ENCODE measurements at places on chromosomes 4 and X. TPM values are rescaled to one million over a fixed set of nuclear protein-coding genes. Genes with fewer than 3 reads are reported as not detected.

DNA sequence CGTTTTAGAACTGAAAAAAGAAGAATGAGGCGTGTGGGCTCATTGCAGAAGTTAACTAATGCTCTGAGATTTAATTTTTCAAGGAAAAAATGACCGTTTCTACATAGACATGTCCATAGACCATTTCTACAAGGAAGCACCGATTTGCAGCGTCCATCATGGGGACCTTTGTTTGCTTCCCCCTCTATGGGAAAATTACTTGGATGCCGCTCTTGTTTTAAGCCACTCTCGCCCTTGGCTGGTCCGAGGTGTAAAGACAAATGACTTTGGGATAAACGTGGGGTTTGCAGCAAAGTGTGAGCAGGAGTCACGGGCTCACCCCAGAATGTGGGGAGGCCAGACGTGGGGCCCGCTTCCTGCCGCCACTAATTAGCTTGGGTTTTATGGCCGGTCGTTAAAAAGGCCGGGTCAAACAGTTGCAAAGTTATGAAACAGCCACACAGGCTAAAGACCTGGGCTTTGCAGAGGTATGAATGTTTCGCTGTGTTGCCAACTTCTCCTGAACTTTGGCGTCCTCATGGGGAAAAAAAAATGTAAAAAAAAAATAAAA lies 235.9 kb downstream of the SHOX start:
- H3K27ac ChIP-seq: no peak overlapping the region
- no peaks in the 10 kb centered on the region for H3K4me1 ChIP-seq
- H3K4me3 ChIP-seq: no peak overlapping the region
- no peaks in the 10 kb centered on the region for H3K36me3 ChIP-seq
- H3K27me3 ChIP-seq: no peaks in the 10 kb centered on the region

DNA sequence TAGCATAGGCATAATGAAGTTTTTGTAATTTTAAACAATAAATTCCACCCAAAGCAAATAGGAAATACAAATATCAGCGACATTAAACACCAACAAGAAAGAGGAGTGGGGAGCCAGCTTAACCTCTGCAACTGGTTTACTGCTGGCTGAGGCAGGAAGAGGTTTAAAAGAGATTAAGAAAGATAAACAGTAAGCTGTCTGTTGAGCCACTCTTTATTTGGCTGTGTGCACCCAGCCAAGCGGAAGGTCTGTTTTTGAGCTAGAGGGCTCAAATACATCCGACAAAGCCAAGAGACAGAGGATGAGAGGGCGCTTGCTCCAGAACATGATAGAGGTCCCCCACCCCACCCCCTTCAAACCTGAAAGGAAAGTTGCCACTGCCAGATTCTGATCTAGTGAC lies 191.4 kb downstream of the MGST2 start:
- no peaks in the 10 kb centered on the region for H3K4me1 ChIP-seq
- H3K36me3 ChIP-seq: no peaks in the 10 kb centered on the region

DNA sequence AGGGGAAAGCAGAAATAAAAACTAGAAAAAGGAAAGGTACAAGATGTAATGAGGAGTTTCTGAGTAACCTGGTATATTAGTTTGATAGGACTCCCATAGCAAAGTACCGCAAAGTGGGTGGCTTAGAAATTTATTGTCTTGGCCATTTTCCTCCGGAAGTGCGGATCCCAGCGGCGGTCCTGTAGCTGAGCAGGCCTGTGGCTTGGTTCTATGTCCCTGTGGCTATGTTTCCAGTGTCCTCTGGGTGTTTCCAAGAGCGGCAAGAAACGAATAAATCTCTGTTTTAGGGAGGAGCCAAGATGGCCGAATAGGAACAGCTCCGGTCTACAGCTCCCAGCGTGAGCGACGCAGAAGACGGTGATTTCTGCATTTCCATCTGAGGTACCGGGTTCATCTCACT lies 44.0 kb upstream of the LDB2 start:
- H3K36me3 ChIP-seq: no peaks in the 10 kb centered on the region
- no peak for DNase-seq
- H3K27me3 ChIP-seq: no peaks in the 10 kb centered on the region

- peak; percentile 22 for DNase-seq
- no peaks in the 10 kb centered on the region for H3K36me3 ChIP-seq
- H3K27ac ChIP-seq: no peak overlapping the region
- no peaks in the 10 kb centered on the region for H3K4me1 ChIP-seq
Observed at GRCh38 chr4:7240306-7240705, 48.0 kb downstream of the SORCS2 start.

GRCh38 chr4:88320780-88321373 lies 36.5 kb upstream of the PPM1K start:
- no peak overlapping the region for H3K4me3 ChIP-seq
- H3K27ac ChIP-seq: no peak overlapping the region
- no peaks in the 10 kb centered on the region for H3K27me3 ChIP-seq
- H3K36me3 ChIP-seq: no peaks in the 10 kb centered on the region

GRCh38 chr4:89712827-89713226 lies 124.1 kb downstream of the SNCA start:
- no peaks in the 10 kb centered on the region for H3K4me1 ChIP-seq
- no peaks in the 10 kb centered on the region for H3K36me3 ChIP-seq
- H3K27me3 ChIP-seq: no peaks in the 10 kb centered on the region
- DNase-seq: no peak
- H3K4me3 ChIP-seq: no peak overlapping the region
- no peak overlapping the region for H3K27ac ChIP-seq

- DNase-seq: no peak
- peak overlapping the region; percentile 37 for H3K27ac ChIP-seq
- H3K36me3 ChIP-seq: peaks cover 22% of the 10 kb centered on the region
- no peaks in the 10 kb centered on the region for H3K27me3 ChIP-seq
- peaks cover 19% of the 10 kb centered on the region for H3K4me1 ChIP-seq
Observed at GRCh38 chr4:40462326-40462725, 127.2 kb downstream of the CHRNA9 start.

DNA sequence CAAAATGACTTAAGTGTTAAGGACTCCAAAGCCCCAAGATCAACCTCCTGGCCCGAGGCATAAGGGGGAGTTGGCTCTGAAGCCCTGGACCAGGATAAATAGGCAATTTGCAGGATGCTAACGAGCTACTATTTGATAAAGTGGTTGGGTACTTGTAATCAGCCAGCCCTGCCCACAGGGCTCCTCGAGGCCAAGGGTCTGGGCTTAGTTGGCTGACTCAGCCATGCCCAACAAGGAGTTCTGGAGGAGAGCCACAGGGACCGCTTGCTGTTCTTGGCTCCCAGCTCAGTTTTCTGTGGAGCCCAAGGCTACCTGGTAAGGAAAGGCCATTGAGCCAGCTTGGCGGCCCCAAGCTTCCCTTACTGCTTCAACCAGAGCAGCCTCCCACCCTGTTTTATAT lies 7.8 kb downstream of the HMGB3 start:
- H3K4me3 ChIP-seq: no peak overlapping the region
- no peaks in the 10 kb centered on the region for H3K4me1 ChIP-seq
- peaks cover 7% of the 10 kb centered on the region for H3K36me3 ChIP-seq
- no peak overlapping the region for H3K27ac ChIP-seq
- DNase-seq: no peak

- H3K4me1 ChIP-seq: peaks cover 8% of the 10 kb centered on the region
- peak overlapping the region; percentile 46 for H3K4me3 ChIP-seq
- DNase-seq: peak; percentile 91
- H3K27me3 ChIP-seq: peaks cover 61% of the 10 kb centered on the region
- H3K27ac ChIP-seq: peak overlapping the region; percentile 83
Observed at GRCh38 chrX:40108959-40109287, 11.2 kb upstream of the BCOR start.

DNA sequence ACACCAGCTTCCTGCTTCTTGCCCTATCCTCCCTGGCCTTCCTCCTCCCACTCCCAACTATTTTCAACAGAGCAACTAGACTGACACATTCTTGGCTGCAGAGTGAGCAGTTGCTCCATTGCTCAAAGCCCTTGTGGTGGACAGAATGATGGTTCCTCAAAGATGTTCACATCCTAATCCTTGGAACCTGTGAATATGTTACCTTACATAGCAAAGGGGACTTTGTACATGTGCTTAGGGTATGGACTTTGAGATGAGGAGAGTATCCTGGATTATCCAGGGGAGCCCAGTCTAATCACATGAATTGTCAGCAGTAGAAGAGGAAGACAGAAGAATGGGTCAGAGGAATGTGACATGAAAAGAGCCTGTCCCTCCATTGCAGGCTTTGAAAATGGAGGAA lies 24.9 kb upstream of the HOPX start:
- H3K27ac ChIP-seq: no peak overlapping the region
- no peaks in the 10 kb centered on the region for H3K36me3 ChIP-seq
- no peak overlapping the region for H3K4me3 ChIP-seq
- H3K27me3 ChIP-seq: no peaks in the 10 kb centered on the region
- no peaks in the 10 kb centered on the region for H3K4me1 ChIP-seq

DNA sequence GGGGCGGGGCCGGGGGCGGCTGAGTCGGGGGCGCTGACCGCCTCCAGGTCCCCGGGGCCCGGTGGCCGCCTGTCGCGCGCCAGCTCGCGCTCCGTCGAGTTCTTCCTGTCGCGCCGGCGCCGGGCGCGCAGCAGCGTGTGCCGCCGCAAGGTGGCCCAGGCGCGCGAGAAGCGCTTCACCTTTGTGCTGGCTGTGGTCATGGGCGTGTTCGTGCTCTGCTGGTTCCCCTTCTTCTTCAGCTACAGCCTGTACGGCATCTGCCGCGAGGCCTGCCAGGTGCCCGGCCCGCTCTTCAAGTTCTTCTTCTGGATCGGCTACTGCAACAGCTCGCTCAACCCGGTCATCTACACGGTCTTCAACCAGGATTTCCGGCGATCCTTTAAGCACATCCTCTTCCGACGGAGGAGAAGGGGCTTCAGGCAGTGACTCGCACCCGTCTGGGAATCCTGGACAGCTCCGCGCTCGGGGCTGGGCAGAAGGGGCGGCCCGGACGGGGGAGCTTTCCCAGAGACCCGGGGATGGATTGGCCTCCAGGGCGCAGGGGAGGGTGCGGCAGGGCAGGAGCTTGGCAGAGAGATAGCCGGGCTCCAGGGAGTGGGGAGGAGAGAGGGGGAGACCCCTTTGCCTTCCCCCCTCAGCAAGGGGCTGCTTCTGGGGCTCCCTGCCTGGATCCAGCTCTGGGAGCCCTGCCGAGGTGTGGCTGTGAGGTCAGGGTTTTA lies 1.5 kb downstream of the ADRA2C start:
- DNase-seq: no peak
- peaks cover 92% of the 10 kb centered on the region for H3K27me3 ChIP-seq
- H3K4me1 ChIP-seq: no peaks in the 10 kb centered on the region

DNA sequence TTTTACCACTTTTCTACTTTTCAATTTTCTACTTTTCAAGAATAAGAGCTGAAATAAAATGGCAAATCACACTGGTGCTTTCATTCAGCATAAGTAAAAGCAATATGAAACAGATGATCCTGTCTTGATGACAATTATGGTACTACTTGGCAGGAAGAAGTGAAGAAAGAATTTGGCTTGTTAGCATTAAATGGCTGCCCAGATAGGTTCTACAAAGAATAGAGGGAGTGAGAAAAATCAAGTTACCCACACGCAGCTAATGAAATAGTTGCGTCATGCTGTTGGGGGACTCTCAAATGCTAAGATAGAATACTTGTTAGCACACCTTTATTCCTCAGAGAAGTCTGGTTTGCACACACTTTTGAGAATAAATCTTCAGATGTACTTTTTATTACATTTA lies 12.5 kb upstream of the LCORL start:
- no peak overlapping the region for H3K4me3 ChIP-seq
- H3K4me1 ChIP-seq: no peaks in the 10 kb centered on the region
- H3K36me3 ChIP-seq: no peaks in the 10 kb centered on the region
- DNase-seq: no peak
- no peaks in the 10 kb centered on the region for H3K27me3 ChIP-seq

DNA sequence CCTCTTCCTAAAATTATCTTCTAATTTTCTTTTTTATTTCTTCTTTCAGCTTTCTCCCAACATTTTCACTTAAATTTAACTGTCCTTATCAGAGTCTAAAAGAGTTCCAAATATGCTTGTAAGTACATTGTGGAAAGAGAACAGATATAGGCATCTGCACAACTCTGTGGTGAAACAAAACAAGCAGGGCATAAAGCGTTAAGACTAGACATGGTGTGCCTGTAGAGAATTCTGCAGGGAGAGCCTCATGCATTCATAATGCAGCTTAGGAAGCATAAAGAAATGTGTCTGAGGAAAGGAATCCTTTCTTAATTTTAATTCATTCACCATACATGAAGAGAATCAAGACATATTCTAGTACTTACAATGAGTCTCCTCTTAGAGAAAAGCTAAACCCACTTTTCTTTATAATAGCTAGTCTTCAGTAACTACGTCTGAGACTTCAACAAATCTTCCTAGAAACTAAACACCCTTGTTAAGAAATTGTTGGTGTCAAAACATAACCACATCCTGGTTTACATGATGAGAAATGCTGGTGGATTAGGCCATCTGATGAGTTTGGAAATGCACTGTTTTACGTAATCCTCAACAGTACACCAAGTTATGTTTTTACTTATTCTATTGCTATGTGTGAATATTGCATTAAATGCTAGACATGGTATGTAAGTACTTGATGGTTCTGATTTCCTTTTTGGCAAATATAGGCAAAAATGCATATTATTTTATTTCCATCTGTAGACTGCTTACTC lies 307.8 kb upstream of the GIMD1 start:
- H3K4me3 ChIP-seq: no peak overlapping the region
- H3K36me3 ChIP-seq: no peaks in the 10 kb centered on the region
- H3K27ac ChIP-seq: peak overlapping the region; percentile 77
- no peaks in the 10 kb centered on the region for H3K27me3 ChIP-seq

- H3K27me3 ChIP-seq: no peaks in the 10 kb centered on the region
- no peaks in the 10 kb centered on the region for H3K36me3 ChIP-seq
- no peak overlapping the region for H3K4me3 ChIP-seq
Observed at GRCh38 chr4:41156574-41156973, 57.8 kb downstream of the APBB2 start.

GRCh38 chrX:138765051-138765450 lies 53.5 kb upstream of the FGF13 start:
- no peak for DNase-seq
- no peak overlapping the region for H3K27ac ChIP-seq
- H3K36me3 ChIP-seq: no peaks in the 10 kb centered on the region

DNA sequence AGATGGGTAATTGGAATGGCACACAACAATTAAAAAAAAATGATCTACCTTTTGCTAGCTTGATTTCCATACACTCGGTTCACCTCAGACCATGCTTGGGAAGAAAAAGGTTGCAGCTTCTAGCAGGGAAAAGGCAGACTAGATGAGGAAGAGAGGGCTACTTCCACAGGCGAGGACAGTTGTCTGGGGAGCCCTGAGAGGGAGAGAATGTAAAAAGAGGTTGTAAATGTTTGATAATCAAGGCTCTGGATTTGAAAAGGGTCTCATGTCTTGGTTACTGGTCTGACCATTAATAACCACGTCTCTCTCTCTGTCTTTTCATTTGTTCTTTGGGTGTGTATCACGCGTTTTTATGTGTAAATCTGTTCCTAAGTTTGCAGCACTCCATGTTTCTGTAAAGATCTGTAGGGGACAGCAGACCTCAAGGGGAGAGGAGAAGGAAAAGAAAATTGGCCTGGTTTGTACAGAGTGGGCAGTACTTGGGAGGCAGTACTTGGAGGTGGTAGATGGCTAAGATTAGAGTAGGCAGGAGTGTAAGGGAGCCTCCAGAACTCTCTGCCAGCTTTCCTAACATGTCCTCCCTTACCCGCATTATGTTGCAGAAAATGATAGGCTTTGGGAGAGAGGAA lies 750 bp downstream of the ARMCX5 start:
- H3K27ac ChIP-seq: peak overlapping the region; percentile 74
- no peaks in the 10 kb centered on the region for H3K4me1 ChIP-seq
- peaks cover 4% of the 10 kb centered on the region for H3K36me3 ChIP-seq
- H3K27me3 ChIP-seq: no peaks in the 10 kb centered on the region
- peak overlapping the region; percentile 55 for H3K4me3 ChIP-seq
- DNase-seq: peak; percentile 16

GRCh38 chrX:103418811-103419340 lies 42.5 kb downstream of the BEX3 start:
- H3K27ac ChIP-seq: no peak overlapping the region
- no peak overlapping the region for H3K4me3 ChIP-seq
- no peaks in the 10 kb centered on the region for H3K36me3 ChIP-seq
- no peak for DNase-seq

The ITIH6 gene
- not detected for total RNA-seq

The HSFX2 gene
- 0.39 TPM for total RNA-seq

The CXCL5 gene
- total RNA-seq: 35.0 TPM

The ADH1C gene
- total RNA-seq: 1.8 TPM

The MSX1 gene
- 2.9 TPM for total RNA-seq

The STPG2 gene
- 0.64 TPM for total RNA-seq
